ENCODE measurements at places on chromosomes 6 and 20.
A peak's percentile ranks its signal among the peaks of the same experiment; 100 is the strongest.

- no peak for DNase-seq
Measured at GRCh38 chr6:111173946-111174345, 86.6 kb downstream of the SLC16A10 start.

GRCh38 chr6:63560801-63561287 is 11.4 kb upstream of the LOC128125822 start:
- DNase-seq = no peak

GRCh38 chr20:48667889-48668413 is 159.8 kb downstream of the PREX1 start:
- no peak for DNase-seq

GRCh38 chr6:112881828-112882780 is 535.0 kb downstream of the RFPL4B start:
- no peak for DNase-seq

- DNase-seq = no peak
Measured at GRCh38 chr6:146029573-146030184, 817 bp downstream of the GRM1 start.

- no peak for DNase-seq
Measured at GRCh38 chr6:150159757-150160156, 16.9 kb downstream of the PPP1R14C start.

GRCh38 chr6:35068206-35068605 is 72.9 kb downstream of the TCP11 start:
- no peak for DNase-seq

GRCh38 chr20:52914870-52915269 is 57.3 kb upstream of the TSHZ2 start:
- DNase-seq = no peak

GRCh38 chr6:120994573-120994967 is 339.7 kb downstream of the TBC1D32 start:
- DNase-seq = no peak

DNA sequence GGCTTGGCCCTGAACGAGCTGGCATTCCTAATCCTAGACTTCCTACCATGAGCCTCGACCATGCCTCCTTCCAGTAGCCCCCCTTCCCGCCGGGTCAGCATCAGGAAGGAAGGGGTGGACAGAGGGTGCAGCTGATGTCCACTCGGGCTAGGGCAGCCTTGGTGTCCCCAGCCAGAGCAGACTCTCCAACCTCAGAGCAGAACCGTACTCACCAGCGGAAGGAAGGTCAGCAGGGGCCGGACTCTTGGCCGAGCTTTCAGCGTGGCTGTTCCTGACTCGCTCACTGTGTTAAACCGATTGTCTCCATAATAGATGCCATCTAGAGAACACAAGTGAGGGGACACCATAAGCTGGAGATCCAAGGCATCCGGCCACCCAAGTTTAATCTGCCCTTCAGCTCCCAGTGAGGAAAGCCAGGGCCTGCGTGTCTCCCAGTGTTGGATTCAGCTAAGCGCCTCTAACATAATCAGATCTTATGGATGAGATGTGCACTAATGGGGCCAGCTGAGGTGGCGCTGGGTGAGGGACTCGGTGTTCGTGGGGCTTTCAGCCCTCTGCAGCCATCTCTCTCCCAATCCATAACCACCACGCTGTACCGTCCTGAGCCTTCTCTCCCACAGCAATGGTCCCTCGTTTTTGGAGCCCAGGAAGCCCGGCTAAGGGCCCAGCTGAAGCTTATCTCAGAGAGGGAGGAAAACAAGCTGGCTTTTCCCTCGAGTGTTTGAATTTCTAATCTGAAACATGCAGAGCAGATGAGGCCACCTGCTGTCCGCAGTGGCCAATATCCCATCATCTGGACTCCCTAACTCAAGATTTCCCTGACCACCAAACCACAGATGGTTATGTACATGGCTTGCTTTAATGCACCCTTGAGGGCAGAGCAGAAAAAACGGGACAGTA is 13.7 kb downstream of the C6orf132 start:
- DNase-seq = no peak

- DNase-seq = peak; percentile 80
Measured at GRCh38 chr6:28218312-28219248, 6.5 kb upstream of the ZSCAN9 start.

- no peak for DNase-seq
Measured at GRCh38 chr6:5149891-5150290, 64.8 kb downstream of the PPP1R3G start.

DNA sequence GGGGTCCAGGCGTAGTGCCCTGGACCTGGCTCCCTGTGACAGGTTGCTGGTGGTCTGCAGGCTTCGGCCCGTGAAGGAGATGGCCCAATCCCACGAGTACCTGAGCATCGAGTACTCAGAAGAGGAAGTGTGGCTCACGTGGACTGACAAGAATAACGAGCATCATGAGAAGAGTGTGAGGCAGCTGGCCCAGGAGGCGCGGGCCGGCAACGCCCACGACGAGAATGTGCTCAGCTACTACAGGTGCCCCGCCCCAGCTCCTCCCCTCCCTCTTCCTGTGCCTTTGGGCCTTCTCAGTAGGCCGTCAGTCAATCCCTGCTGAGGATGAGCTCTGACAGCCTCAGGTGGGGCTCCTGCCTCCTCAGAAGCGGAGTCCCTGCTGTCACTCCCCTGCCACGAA is 42.6 kb downstream of the UQCC2 start:
- DNase-seq = no peak

DNA sequence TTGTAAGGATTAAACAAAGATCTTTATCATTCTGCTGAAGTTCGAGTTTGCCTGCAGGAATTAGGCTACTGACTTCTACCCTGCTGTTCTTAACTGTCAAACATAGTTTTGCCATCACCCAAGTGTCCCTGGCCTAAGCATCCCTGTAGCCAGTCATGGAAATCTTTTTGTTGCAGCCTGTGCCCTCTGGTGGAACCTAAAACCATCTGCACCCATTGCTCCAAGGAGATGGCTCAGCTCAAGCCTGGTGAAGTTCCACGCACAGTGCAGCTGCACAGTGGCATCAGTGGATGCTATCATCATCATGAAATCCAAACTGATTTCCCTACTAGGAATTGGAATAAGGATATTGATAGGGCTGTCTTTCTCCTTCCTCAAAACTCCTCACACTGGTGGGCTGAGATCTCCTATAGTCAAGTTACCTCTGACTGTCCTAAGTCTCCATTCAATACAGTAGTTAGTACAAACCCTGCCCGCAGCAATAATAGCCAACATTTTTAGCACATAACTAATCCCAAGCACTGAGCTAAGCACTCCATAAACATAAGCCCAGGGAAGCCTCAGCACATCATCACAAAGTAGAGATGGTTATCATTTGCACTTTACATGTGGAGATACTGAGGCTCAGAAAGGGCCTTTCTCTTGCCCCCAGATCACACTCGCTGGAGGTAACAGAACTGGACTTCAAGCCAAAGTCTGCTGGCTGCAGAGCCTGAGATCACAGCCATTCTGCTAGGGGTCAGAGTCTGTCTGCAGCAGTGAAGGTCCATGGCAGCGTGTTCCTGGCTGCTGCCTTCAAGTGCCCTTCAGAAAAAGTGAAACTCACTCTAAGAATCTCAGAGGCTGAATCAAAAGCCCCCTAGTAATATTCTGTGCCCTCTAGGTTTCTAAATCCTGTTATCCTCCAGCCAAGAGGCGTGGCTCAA is 77.2 kb upstream of the MC3R start:
- no peak for DNase-seq

GRCh38 chr6:3800850-3801591 is 48.2 kb upstream of the FAM50B start:
- DNase-seq = no peak

DNA sequence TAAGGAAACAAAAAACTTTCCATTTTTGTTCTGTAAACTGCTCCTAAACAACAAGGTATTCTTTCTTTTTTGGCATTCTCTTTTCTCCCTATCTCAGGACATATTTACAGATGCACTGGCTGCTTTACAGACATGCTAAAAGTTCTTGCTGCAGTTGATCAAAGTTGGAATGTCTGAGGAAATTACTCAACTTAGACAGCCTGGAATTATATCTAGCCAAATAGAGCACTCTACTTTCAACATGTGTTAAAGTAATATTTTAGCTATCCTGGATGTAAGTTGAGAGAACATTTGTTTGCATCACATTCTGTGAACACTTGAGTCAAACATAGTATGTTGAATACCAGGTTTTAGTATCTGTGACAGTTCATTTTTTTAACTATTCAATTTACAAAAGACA is 24.8 kb downstream of the TASP1 start:
- DNase-seq = no peak

- DNase-seq = no peak
Measured at GRCh38 chr6:135087403-135087802, 32.8 kb upstream of the HBS1L start.

DNA sequence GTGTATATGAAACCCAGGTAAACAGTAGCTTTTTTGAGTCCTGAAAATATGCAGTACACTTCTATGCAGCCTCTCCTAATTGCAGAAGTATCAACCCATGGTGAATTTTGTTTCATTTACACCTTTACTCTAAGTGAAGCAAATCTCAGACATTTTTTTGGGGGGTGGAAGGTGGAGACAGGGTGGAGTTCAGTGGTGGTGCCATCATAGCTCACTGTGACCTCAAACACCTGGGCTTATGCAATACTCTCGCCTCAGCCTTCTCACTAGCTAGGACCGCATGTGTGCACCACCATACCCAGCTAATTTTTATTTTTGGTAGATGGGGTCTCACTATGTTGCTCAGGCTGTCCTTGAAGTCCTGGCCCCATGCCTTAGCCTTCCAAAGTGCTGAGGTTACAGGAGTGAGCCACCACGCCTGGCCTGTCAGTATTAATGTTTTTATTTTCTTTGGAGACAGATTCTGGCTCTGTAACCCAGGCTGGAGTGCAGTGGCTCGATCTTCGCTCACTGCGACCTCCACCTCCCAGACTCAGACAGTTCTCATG is 80.3 kb downstream of the JARID2 start:
- no peak for DNase-seq

DNA sequence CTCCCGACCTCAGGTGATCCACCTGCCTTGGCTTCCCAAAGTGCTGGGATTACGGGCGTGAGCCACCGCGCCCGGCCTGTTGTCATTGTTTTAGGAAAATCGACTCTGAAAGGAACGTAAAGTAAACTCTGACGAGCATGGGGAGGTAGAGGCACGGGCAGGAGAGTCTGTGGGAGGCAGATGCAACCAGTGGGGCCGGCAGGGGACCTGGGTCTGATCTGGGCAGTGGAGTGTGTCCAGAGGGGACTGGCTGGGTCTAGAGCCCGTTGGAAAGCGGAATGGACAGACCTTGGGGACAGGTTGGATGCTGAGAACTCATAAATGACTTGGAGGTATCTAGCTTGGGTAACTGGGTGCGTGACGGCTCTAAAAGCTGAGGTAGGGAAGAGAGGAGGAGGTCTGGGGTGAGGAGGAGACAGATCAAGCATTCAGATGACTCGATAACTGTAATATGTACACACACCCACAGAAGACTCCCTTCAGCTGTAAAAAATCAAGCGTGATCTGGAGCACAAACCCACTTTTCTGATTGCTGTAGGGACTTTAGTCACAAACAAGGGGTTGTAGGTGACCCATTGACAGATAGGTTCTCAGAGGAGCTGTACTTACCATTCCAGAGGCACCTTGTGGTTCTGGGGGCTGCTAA is 22.4 kb downstream of the MANBAL start:
- DNase-seq = no peak

GRCh38 chr6:108655806-108656651 is 95.3 kb downstream of the FOXO3 start:
- no peak for DNase-seq

GRCh38 chr20:56359212-56360132 is 698 bp downstream of the FAM210B start:
- no peak for DNase-seq

GRCh38 chr20:50301712-50302111 is 111.1 kb downstream of the CEBPB start:
- no peak for DNase-seq

DNA sequence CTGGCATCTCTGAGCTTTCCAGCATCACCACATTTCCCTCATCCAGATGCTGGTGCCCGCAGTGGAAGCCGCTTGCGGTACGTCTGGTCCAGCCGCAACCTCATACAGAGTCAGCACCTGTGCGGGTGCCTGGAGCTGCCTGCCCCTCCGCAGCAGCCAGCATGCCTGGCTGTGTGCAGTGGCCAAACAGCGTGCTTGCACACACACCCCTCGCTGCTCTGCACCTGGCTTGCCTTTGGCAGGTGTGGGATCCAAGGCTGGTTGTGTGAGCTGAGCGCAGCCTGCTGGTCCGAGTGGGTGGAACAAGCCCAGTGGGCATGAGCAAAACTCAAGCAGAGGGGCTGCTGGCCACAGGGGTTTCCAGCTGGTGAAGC is 3.1 kb upstream of the HINT3 start:
- DNase-seq = no peak

DNA sequence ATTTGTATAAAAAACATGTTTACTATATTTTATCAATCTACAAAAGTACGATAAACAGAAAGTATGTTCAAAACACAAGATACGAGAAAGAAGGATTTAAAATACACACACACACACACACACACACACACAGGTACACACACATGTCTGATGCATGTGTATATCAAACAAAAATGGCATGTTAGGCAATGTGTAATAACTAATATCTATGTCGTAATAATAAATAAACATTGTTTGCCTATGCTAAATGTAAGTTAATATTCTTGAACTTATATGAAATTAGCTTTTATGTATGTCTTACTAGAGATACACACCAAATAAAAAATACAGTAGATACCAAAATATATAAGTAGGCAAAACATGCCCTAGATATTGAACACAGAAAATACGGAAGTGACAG is 894.9 kb downstream of the EYS start:
- no peak for DNase-seq

DNA sequence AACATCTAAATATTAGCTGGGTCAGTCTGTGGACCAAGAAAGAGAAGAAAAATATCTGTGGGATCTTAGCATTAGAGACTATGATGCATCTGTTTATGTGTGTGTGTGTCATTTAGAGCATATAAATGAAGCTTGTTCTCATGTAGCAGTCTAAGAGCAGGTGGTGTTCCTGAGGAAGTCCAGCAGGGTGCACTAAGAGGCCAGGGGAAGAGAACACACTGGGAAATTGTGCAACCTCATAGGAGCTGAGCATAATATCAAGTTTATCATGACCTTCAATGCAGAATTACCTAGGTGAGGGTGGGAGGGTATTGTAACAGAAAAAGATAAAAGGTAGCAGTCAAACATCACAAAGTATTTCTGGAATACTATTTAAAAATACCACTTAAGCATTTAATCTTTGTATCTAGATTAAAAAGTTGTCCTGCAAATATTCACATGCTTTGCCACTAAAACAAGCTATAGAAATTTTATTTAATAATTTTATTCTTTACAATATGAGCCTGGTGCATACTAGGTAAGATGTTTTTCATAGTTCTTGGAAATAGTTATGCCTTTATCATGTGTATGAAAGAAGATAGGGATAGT is 80.5 kb downstream of the SMPDL3A start:
- peak; percentile 36 for DNase-seq

All from GM20000 (cell line).